NCI-H1694 treated with DMSO at 0.1 percent for 48 hours (cell line): ENCODE measurements at places on chromosomes 12 and 14.
A peak's percentile ranks its signal among the peaks of the same experiment; 100 is the strongest.

DNA sequence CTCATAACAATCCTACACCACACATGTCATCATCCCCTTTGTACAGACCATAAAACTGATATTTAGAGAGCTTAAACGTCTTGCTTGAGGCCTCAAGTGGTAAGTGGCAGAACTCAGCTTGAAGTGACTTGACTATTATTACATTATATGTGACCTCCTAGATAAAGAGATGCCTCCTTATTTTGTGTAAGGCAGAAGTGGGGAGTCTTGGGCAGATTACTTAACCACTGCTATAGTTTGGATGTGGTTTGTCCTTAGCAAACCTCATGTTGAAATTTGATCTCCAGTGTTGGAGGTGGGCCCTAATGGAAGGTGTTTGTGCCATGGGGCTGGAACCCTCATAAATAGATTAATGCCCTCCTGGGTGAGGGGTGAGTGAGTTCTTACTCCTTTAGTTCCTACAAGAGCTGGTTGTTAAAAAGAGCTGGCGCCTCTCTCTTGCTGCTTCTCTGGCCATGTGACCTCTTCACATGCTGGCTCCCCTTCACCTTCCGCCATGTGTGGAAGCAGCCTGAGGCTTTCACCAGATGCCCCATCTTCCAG lies 37.4 kb downstream of the RCOR1 start:
- DNase-seq = no peak

DNA sequence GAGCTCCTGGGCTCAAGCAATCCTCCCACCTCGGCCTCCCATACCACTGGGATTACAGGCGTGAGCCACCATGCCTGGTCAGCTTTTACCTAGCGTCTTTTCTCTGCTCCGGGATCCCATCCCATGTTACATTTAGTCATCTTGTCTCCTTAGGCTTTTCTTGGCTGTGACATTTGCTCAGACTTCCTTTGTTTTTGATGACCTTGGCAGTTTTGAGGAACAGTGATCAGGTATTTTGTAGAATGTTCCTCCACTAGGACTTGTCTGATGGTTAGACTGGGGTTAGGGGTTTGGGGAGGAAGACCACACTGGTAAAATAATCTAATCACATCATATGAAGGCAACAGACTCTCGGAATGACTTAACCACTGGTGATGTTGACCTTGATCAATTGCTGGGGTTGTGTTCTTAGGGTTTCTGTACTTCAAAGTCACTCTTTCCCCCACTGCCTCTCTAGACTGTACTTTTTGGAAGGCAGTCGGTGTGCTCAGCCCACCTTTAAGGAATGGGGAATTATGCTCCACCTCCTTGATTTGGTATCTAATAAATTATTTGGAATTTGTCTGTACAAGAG lies 48.4 kb downstream of the RIN3 start:
- DNase-seq = no peak

DNA sequence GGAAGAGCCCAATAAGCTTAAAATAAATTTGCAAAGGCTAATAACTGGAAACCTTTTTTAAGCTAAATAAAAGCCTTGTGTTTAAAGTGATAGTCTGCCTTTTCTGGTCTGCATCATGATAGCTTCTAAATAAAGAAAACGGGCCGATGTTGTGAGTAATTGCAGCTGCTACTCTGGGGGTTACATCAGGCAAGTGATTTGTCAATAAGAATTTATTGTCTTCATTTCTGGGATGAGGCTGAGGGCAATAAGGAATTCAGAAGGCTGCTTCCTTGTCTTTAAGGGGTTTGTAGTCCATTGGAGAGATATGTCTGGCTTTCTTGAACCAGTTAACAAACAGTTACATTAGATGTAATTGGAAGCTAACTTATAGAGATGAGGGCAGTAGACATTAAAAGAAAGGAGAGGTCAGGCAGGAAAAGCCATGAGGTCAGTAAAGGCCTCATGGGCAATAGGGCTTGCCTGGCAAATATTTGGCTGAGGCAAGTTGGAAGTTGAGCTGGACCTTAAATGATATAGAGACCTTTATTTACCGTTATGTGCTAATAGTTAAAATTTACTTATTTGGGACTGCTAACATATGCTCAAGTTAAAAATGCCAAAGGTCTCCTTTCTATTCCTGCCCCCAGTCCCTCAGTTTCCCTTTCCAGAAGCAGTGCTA lies 85.0 kb downstream of the CRADD start:
- no peak for DNase-seq

GRCh38 chr12:90974286-90974685 lies 19.3 kb upstream of the CCER1 start:
- no peak for DNase-seq

GRCh38 chr12:62260733-62261683 lies 804 bp downstream of the USP15 start:
- DNase-seq = peak; percentile 6

DNA sequence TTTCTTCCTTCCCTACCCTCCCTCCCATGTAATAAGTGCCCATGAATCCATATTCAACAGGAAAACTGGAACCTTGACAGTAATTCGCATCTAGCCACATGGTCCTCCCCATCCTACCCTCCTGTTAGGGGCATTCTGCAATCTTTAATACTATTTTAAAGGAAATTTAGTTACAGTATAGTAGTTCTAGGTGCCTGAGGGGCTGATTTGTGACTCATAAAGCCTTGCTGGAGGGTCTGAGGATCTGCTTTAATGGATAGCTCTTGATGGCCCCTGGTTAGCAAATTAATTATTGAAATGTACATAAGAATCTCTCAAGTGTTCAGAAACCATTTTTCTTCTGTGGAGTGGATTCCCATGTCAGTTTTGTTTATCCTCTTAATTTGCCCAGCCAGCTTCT lies 54.1 kb downstream of the ESRRB start:
- no peak for DNase-seq

DNA sequence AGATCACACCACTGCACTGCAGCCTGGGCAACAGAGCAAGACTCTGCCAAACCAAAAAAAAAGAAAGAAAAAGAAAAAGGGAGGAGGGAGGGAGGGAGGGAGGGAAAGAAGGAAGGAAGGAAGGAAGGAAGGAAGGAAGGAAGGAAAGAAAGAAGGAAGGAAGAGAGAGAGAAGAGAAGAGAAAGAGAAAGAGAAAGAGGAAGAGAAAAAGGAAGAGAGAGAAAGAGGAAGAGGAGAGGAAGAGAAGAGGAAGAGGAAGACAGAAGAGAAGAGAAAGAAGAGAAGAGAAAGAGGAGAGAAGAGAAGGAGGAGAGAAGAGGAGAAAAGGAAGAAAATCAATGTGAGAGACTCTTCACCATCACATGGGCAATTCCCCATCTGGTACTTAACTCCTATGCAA lies 57.6 kb upstream of the CRACR2A start:
- DNase-seq = no peak

DNA sequence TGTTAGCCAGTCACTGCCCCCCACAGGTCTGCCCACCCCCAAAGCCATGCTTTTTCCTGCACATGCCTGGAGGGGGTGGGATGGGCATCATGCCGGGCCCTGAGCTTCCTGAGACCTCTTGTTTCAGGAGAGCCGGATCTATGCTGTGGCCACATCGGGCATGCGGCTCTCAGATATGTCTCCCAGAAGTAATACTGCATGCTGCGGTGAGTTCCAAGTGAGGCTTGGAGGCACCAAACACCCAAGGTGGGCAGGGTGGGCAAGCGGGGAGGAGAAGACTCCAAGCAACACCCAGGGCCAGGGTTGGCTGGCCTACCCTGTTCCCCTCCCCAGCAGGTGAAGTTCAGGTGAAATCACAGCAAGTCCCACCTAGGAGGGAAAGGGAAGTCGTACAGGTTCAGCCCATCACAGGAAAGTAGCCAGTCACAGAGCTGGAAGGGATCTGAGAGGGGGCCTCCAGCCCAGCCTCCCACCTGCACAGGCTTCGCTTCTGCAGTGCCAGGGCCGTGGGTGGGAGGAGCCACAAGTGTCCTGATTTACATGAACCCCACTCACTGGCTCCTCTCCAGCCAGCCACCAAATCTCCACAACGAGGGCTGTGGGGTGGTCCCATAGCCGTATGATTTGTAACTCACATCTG lies 30.9 kb downstream of the PIGH start:
- DNase-seq = no peak

DNA sequence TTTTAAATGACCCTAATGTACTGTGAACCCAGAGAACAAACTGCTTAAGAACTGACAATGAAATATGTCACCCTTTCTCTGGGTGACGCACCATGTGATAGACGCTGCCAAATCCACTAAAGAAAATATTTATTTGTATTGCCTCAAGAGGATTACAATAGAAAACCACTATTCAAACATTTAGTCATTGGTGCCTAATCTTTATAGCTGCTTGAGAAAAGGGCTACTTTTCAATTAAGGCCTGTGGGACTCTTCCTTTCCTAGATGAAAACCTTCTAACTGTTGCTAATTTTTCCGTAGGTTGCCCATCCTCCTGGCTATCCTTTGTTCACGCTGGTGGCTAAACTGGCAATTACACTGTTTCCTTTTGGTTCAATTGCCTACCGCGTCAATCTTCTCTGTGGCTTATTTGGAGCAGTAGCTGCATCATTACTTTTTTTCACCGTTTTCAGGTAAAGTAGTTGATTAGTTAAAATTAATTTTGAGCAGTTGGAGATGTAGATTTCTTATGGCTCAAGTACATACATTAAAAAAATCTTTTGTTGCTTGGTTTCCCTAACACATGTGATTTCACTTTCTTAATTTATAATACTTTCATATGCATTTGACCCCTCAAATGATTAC lies 6.0 kb downstream of the TMEM260 start:
- DNase-seq = no peak
